Lower lobe of right lung (tissue), 2 donors: ENCODE measurements at places on chromosomes 2 and 18. TPM values are rescaled to one million over a fixed set of nuclear protein-coding genes. Genes with fewer than 3 reads are reported as not detected.

Gene MARCHF7
- 71.8 TPM for total RNA-seq

Gene SLC14A1
- total RNA-seq, result 21.8 TPM

Gene EVA1A
- 31.7 TPM for total RNA-seq

Gene MERTK
- 20.7 TPM for total RNA-seq

Gene SERTAD2
- total RNA-seq, result 20.1 TPM

Gene HAAO
- total RNA-seq, result 6.1 TPM

Gene NETO1
- not detected for total RNA-seq

Gene SGPP2
- 23.9 TPM for total RNA-seq

Gene LINC00305
- not detected for total RNA-seq

Gene SERPINB10
- not detected for total RNA-seq

Gene MSGN1
- total RNA-seq, result not detected

Gene SH2D6
- total RNA-seq, result 0.97 TPM

Gene PTH2R
- 0.32 TPM for total RNA-seq

Gene GRHL1
- total RNA-seq, result 6.5 TPM

Gene ZNF892
- total RNA-seq, result 3.9 TPM

Gene CCDC195
- total RNA-seq, result not detected

Gene ANKRD44
- total RNA-seq, result 58.7 TPM

Gene SPR
- 46.2 TPM for total RNA-seq

Gene VWC2L
- total RNA-seq, result not detected

Gene SERPINB11
- total RNA-seq, result 0.77 TPM

Gene KIF5C
- 0.47 TPM for total RNA-seq

Gene AMER3
- not detected for total RNA-seq

Gene RIT2
- total RNA-seq, result not detected

Gene LYG1
- 1.0 TPM for total RNA-seq

Gene LRATD1
- total RNA-seq, result 8.0 TPM

Gene FAM98A
- total RNA-seq, result 40.4 TPM

Gene ALLC
- total RNA-seq, result not detected

Gene CBLN2
- total RNA-seq, result not detected

Gene SH3BP4
- total RNA-seq, result 36.8 TPM

Gene NOP58
- 37.8 TPM for total RNA-seq

Gene DHX57
- 15.5 TPM for total RNA-seq

Gene FEV
- total RNA-seq, result not detected

Gene VIT
- 4.2 TPM for total RNA-seq

Gene DLX2
- total RNA-seq, result not detected
